ENCODE measurements at places on chromosomes 1 and 21.

- DNase-seq, result no peak
Measured at GRCh38 chr1:233360525-233361102, 33.1 kb downstream of the MAP3K21 start.

DNA sequence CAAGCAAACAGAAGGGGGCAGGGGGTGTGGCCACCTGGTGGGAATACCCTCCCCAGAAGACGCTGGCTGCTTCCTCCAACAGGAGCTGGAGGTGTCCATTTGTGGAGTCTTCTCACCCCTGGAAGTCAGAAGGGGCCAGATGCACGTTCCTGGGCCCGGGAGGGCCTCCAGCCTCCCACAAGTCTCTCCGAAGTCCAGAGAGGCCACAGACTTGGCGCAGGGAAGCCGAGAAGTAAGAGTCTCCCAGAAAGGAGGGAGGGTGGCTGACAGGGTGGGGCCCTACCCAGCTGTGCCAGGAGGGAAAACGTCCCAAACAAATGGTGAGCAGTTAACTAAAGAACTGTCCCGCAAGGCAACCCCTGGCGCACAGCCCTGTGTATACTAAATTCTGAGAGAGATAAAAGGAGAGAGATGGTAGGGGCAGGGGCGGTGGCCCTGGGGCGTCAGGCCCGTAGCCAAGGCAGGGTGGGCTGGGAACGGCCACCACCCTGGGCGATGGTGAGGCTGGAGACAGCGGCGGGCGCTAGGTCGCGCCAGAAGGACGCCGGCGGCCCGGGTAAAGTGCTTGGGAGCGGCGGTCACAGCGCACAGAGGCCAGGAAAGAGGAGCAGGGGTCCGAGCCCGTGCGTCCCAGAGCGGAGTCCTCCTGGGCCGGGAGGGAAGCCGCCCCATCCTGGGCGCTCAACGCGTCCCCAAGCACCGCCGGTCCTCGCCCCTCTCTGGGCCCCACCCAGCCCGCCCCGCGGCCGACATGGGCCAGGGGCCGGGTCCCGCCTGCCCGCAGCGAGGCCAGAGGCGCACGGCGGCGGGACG lies 1.2 kb downstream of the CHD5 start:
- no peak for DNase-seq

GRCh38 chr1:164644774-164645644 lies 86.0 kb downstream of the PBX1 start:
- no peak for DNase-seq

- DNase-seq, result no peak
Measured at GRCh38 chr1:11700601-11701467, 9.3 kb downstream of the DRAXIN start.

DNA sequence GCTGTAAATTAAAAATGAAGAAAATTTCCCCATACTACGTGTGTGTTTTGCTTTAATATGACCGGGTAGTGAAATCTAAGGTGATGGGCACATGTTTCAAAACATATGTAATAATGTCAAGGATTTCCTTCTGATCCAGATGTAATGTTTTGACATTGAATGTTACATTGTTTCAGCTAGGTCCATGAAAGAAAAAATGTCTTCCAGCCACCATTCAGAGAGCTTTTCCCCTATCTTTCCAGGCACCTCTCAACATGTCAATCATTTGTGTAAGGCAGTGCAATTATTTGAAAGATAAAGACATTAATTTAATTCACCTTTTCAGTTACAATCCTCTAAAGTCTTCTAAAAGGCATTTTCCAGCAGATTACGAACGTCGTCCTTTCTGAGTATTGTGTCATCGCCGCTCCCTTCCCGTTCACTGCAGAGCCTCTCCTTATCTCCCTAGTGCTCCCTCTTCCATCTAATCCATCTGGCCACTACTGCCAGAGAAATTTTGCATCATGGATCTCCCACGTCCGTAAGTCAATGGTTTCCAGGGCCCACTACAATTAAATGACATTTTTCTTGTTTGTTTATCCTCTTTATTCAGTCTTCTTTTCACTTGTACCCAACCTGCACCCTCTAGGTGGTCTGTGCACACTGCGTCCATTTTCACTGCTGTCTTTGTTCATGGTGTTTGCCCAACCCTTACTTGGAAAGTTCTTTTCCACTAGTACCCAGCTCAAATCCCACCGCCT lies 1.3 kb upstream of the VAMP3 start:
- DNase-seq, result no peak

- no peak for DNase-seq
Measured at GRCh38 chr1:207027206-207027777, 5.3 kb downstream of the C1orf116 start.

GRCh38 chr21:46226920-46227599 lies 1.5 kb downstream of the LSS start:
- no peak for DNase-seq

DNA sequence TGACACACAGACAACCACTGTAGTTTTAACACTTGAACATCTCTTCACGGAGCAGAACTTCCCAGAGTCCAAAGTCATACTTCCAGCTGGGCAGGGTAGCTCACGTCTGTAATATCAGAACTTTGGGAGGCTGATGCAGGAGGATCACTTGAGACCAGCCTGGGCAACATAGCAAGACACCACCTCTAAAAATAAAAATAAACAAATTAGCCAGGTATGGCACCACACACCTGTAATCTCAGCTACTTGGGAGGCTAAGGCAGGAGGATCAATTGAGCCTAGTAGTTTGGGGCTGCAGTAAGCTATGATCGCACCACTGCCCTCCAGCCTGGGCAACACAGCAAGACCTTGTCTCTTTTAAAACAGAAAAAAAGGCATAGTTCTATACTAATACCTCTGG lies 24.3 kb upstream of the EFHD2 start:
- no peak for DNase-seq

- no peak for DNase-seq
Measured at GRCh38 chr1:196078691-196079090, 529.5 kb downstream of the KCNT2 start.

DNA sequence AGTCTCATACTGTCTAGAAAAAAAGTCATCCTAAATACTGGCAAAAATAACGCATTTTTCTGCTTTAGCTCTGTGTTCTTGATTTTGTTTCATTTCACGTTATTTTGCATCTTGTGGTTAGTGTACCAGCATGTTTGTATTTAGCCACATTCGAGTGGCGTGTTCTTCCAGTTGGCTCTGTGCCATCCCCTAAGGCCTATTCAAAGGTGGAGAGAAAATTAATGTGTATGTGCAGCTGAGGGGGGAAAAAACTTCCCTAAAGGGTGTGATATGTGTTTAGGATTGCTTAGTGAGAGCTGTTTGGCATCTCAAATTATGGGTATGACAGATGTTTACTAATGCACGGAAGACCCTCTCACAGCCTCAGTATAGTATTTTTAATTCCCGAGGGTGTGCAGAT lies 12.1 kb downstream of the DNAJC16 start:
- no peak for DNase-seq

- no peak for DNase-seq
Measured at GRCh38 chr1:191498318-191498717, 659.9 kb upstream of the RGS18 start.

DNA sequence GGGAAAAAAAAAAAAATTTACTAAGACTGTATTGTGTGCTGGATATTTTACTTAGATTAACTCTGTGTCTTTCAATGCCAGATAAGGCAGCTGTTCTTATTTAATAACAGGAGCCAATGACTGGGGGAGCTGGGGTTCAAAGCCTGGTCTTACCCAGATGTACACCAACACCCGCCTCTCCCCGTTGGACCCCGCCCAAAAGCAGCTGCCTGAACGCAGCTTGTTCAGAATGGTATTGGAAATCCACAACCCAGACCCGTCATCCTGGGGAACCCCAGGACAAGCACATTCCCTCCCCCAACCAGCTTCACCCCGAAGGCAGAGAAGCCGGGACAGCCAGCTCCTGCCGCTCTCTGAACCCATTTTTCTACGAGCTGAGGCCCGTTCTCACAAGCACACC lies 113.6 kb upstream of the TMPRSS2 start:
- no peak for DNase-seq

DNA sequence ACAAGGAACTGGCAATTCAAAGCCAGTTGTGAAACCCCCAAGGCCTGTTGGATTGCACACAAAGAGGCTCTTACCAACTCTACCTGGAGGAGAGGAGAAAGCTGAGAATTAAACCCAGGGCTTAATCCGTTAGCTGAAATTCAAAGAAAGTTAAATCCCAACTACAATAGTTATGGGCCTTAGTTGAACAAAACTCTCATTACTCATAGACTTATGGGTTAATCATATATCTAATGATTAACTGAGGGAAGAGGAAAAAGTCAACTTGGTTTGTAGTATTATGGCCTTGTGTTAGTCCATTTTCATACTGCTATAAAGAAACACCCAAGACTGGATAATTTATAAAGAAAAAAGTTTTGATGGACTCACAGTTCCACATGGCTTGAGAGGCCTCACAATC lies 838.2 kb upstream of the ADGRL2 start:
- no peak for DNase-seq

DNA sequence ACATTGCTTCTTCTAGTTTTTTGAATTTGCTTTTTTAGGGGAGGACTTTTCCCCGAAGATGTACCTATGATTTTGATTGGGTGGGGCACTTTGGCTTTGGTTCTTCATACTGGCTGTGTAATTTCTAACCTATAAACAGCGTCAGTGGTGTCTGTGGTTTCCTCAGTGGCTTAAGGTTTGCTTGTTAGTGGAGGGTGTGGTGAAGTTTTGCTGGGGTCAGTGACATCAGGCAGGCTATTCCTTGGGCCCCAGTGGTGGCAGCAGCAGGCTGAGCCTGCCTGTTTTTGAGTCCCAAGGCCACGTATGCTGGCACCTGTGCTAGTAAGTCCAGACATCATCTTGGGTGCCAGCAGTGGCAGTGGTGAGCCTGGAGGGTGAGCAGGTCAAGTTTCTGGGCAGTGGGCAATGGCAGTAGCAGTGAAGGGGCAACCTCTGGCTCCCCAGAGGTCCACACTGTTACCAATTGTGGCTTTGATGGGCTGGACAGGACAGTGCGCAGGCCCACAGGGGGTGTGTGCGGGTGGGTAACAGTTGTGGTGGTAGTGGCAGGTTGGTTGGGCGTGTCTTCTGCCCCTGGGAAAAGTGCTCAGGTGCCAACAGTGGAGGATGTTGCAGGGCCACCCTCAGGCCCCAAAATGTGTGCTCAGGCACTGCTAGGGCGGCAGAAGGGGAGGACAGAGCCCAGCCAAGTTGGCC lies 54.9 kb upstream of the B3GALT2 start:
- no peak for DNase-seq

- no peak for DNase-seq
Measured at GRCh38 chr1:55747408-55747841, 532.3 kb upstream of the USP24 start.

DNA sequence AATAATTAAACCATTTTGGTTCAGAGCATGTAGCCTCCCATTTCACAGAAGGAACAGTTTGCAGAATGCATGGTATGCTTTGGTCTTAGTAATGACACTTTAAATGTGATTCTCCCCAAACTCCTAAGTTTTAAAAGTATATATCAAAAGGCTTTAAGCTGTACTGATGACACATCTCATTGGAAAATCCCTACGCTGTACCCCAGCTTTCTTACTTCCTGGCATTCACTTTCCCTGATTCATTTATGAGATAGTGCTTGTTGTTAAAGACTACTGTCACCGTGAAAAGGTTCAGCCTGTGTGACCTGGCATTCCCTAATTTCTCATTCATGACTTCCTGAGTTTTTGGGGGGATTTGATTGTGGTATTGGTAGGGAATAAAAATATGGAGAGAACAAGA lies 53.4 kb downstream of the MPZL1 start:
- no peak for DNase-seq

DNA sequence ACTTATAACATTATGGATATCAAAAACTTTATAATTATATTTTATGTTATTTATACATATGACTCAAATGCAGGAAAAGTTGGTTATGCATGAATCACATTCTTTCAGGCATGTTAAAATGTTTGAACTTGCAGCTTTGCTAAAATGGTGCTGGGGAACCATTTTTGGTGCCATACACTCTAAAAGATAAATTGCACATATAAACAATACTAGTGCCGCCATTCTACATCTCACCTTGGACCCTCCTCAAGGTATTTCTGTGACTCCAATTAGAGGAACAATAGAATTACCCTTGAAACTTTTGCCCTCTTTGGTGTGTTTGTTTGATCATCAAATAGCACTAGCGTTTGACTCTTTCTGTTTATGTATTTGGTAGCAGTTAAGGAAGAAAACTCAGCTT lies 997 bp downstream of the PRKACB start:
- DNase-seq, result no peak

- no peak for DNase-seq
Measured at GRCh38 chr1:145849356-145850160, 4.1 kb downstream of the NUDT17 start.

- DNase-seq, result no peak
Measured at GRCh38 chr1:193005785-193006184, 53.4 kb downstream of the UCHL5 start.

GRCh38 chr1:11602424-11602823 lies 51.8 kb downstream of the FBXO2 start:
- no peak for DNase-seq

DNA sequence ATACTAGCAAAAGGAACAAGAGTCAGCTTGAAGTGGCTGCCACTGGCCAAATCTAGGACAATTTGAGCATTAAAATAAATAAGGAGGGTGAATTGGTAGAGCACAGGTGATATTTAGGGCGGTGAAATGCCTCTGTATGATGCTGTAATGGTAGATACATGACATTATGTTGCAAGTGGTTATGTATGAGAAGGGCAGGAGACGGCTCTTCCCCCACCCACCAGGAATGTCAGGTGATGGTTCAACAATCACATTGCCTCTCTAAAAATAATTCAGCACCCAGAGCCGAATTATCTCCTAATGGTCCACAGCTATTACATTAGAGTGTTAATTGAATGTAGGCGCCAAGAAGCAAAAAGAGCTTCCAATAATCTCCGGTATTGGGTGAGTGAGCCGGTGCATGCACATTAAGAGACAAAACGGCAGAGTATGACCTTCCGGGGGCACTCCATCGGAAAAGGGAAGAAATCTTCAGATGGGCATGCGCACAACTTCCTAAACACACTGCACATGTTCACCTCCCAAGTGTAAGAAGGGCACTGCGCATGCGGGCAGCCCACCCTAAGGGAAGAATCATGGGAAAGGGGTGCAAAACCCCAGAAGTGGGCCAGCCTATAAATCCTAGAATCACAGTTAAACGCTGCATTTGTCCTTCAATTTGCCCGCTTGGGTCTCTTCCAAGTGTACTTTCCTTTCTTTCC lies 6.8 kb upstream of the IFNAR1 start:
- no peak for DNase-seq

DNA sequence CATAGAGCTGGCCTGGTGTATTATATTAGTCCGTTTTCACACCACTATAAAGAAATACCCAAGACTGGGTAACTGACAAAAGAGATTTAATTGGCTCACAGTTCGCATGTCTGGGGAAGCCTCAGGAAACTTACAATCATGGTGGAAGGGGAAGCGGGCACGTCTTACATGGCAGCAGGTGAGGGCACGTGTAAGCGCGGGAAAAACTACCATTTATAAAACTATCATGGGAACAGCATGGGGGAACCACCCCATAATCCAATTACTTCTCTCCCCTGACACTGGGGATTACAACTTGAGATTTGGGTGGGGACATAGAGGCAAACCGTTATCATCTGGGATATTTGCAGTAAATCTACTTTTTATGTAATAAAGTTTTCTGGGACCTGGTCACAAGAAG lies 6.8 kb downstream of the IER5 start:
- no peak for DNase-seq
